ENCODE measurements at places on chromosomes 13 and 19.

GRCh38 chr13:64083396-64083795 is 2667.7 kb upstream of the PCDH20 start:
- DNase-seq, result no peak

DNA sequence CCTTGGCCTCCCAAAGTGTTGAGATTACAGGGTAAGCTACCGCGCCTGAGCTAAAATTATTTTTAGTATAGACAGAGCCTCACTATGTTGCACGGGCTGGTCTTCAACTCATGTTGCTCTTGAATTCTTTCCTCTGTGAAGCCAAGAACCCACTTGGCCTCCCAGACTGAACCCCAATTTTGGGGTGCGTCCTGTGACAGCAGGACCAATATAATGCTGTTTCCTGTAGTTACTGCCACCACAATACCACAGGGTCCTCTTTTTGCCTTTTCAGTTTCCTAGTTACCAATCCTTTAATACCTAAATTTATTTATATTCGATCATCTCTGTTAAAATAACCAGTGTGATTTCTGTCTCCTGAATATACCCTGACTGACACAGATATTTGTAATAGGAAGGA is 32.9 kb downstream of the TSKS start:
- DNase-seq, result no peak

DNA sequence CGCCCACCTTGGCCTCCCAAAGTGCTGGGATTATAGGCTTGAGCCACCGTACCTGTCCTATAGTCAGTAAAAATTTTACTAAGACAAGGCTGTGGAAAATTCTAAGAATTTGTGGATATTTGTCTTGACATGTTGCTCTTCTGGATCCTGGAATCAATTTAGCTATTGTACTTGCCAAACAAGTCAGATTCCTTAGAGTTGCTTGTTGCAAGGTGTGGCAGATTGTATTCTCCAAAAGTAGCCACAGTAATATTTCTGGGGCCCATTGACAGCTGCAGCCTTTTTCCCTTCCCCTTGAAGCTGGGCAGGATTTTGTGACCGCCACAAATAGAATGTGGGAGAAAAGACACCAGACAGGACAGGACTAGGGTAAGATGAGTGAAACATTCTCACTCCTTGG is 98.8 kb upstream of the TMTC4 start:
- no peak for DNase-seq

GRCh38 chr13:32616883-32617511 is 30.7 kb downstream of the PDS5B start:
- no peak for DNase-seq

DNA sequence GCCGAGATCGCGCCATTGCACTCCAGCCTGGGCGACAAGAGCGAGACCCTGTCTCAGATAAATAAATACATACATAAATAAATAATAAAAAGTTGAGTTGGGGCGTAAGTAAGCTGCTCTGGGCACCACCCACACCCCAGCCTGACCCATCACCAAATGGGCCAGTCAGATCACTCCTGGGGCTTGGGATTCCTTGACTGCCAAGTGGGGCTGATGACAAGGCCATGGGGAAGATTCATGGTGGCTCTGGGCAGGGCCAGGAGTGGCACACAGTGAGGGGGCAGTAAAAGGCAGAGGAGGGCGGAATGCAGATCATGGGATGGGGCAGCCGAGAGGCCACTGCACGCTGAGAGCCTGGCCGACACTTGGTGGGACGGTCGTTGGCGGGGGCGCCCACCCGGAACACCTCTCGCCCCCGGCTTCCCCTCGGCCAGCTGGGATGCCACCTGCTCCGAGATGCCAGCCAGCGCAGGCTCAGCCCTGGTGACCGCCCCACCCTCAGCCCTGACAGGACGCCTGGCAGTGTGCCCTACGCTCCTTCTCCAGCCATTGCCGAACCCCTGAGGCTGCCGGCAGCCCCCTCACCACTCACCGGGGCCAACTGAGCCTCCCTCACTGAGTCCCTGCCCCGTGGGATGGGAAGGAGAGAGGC is 10.9 kb downstream of the ZNF653 start:
- DNase-seq, result no peak

- DNase-seq, result no peak
Observed at GRCh38 chr13:81664872-81665271, 1323.9 kb upstream of the SPRY2 start.

DNA sequence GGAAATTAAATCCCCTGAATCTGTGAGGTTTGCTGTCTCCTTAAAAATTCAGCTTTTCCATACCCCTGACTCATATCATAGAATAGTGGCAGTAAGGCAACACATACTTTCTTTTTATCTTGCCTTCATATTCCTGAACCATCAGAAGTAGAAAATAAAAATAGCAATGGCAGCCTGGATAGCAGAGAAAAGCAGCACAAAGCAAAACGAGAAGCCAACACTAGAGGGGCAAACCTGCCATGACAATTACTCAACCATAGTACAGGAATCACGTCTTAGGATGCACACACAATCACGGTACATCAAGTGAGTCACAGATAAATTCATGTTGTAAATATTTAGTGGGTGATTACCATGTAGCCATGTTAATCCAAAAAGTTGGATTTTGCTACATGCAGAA is 343.0 kb downstream of the ITGBL1 start:
- no peak for DNase-seq

DNA sequence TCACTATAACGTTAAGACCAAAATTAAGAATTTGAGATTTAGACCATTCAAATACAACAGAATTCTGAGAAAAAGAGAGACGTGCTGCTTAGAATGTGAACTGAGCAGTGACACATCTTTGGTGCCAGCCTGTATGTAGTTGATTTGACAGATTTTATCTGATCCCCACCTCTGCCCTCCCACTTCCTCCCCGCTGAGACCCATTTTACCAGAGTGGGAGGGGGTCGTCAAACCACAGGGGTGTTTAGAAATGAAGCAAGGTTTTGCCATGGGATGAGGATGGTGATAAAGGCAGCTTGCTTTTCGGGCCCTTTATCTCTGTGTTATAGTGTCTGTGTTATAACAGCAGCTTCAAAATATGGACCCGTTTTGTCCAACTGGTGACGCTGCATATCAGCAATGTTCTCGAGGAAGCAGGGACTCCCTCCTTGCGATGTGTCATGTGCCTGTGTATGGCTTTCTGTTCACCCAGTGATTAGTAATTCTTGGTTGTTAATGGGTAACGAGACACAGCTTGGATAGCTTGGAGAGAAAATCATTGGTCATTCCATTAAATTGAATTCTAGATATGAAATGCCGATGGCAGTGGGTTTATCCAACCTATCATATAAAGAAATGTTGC is 125.0 kb downstream of the HS6ST3 start:
- DNase-seq, result no peak

DNA sequence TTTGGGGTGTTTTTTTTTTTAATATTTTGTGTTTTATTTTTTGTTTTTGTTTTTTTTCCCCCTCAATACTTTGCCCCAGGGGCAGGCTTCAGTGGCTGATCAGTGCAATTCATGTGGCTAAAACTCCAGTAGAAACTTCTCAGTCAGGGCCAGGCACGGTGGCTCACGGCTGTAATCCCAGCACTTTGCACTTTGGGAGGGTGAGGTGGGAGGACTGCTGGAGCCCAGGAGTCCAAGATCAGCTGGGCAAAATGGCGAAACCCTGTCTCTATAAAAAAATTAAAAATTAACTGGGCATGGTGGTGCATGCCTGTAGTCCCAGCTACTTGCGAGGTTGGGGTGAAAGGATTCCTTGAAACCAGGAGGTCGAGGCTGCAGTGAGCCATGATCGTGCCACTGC is 17.4 kb upstream of the ATP8A2 start:
- DNase-seq, result no peak
